ENCODE measurements at places on chromosomes 7 and 10.
A peak's percentile ranks its signal among the peaks of the same experiment; 100 is the strongest.

DNA sequence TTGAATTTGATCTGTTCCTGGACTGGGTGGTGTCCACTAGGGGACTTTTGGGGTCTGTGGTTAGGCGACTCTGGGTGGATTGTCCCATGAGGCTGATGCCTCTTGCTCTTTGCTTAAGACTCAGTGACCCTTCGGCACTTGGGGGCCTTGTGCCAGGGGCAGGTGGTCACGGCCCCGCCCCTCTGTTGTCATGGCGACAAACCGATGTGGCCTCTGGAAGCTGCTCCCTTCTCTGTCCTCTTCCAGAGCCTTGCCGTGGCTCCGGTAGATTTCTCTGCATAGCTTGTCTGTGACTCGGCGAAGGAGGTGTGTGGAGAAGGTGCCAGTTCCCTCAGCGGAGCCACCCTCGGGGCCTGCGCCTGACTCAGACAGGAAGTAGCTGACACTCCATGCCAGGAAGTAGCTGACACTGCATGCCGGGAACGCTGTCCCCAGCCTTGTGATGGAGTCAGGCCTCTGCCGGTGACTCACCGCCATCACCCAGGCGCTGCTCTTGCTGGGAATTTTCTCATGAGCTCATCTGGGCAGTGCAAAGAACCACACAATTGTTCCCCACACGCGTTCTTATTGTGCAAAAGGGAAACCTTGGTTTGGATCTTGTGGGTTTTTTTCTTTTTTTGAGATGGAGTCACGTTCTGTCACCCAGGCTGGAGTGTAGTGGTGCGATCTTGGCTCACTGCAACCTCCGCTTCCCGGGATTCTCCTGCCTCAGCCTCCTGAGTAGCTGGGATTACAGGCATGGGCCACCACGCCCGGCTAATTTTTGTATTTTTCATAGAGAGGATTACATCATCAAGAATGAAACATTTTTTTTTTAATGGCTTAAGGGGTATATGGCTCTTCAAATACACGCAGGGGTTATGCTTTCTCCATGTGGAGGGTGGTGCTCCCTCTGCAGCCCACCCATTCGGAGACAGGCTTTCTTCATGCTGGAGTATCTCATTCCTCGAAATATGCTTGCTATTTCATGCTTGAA, 72.6 kb downstream of the PFKFB3 start:
- peak; percentile 88 for DNase-seq

- no peak for DNase-seq
These were observed 23.6 kb downstream of the NEUROD6 start for GRCh38 chr7:31316876-31317275.

DNA sequence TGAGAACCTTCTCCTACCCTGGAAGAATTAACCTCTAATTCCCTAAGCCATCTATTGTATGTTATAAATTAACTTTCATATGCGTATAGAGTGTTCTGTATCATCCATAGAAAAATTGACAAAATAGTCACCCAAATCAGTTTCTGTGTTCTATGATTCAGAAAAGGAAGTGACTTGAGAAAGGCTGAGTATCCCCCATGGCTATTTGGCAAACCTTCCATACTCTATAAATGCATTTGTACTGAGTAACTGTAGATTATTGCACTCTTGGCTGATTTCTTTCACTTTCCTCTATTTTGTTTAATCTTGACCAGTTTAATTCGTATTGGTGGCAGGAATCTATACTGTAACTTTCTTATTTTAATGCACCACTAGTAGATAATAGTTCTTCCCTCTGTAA, 182.2 kb downstream of the HTR7 start:
- DNase-seq = no peak

GRCh38 chr10:78921895-78922294, 146.9 kb upstream of the ZMIZ1 start:
- no peak for DNase-seq

GRCh38 chr7:88429382-88429781, 122.7 kb upstream of the STEAP4 start:
- DNase-seq = no peak

DNA sequence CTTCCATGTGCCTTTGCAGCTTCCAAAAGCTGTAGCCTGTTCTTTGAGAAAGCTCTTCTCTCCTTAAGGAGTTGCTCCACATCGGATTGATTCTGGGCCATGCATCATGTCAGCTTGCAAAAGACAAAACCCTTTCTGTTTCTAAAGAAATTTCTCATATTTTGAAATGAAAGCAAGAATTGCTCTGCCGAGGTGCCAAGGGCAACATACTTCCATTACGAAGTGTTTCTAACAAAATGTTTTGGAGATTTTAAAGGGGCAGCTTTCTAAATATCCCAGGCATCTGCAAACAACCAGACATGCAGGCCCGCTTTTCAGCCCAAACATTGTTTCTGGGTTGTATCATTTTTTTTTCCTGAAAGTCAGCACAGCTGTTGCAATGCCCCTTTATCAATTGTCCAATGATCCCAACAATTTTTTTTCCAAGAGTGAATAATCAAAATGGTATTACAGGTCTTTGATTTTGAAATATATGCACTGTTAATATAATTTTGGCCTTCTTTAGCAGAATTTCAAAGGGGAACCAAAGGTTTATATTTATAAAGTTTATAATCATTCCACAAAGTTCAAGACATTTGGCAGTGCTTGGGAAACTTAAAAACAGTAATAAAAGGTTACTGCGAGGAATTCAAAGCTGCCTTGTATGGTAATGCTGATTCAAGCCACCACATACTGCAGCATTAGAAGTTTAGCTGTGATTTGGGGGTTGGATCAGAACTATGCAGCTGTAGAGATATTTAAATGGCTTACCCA, 61.0 kb downstream of the TES start:
- DNase-seq = no peak

GRCh38 chr10:133009218-133009950, 67.0 kb upstream of the CFAP46 start:
- no peak for DNase-seq

GRCh38 chr7:151790830-151791620, 85.9 kb downstream of the PRKAG2 start:
- no peak for DNase-seq

- DNase-seq = no peak
These were observed 624.7 kb downstream of the KCNMA1 start for GRCh38 chr10:77012812-77013500.

- no peak for DNase-seq
These were observed 10.0 kb upstream of the CDK14 start for GRCh38 chr7:90586091-90586490.

DNA sequence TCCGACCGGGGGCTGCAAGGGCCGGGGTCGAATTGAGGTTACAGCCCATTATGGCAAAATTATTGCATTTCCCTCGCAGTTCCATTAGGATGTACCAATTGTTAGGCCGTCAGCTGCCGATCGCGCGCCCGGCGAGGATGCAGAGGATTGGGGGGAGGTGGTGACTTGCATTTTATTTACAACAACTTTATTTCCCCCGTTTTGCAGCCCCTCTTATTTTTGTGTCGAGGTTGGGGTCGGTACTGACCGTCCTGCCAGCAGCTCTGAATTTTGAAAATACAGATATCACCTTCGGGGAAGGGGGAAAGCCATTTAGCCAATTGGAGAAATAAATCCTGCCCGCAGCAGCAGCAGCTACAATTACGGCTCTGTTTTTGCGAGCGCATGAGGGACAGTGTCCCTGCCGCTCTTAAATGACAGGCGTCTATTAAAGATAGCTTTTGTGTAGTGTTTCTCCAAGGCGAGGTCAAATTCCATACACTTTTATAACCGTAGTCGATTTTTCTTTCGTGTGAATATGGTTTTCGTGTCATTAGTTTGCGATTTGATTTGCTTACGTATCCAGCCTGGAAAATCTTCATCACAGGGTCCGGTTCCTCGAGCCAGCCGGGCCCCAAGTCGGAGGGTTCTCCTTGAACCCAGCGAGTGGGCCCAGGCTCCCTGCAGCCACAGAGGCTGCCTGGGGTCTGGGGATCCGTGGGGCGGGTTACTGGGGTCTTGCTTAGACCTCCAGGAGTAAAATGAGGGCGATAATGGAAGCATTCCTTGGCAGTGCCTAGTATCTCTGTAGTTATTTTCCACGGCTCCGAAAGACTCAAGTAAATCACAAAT, 684 bp upstream of the HOXA5 start:
- no peak for DNase-seq

- no peak for DNase-seq
These were observed 41.8 kb downstream of the CAMK2B start for GRCh38 chr7:44283381-44284211.

GRCh38 chr10:18918532-18918931, 130.1 kb upstream of the MALRD1 start:
- no peak for DNase-seq

- no peak for DNase-seq
These were observed 155.7 kb upstream of the FGFR2 start for GRCh38 chr10:121753726-121754476.

DNA sequence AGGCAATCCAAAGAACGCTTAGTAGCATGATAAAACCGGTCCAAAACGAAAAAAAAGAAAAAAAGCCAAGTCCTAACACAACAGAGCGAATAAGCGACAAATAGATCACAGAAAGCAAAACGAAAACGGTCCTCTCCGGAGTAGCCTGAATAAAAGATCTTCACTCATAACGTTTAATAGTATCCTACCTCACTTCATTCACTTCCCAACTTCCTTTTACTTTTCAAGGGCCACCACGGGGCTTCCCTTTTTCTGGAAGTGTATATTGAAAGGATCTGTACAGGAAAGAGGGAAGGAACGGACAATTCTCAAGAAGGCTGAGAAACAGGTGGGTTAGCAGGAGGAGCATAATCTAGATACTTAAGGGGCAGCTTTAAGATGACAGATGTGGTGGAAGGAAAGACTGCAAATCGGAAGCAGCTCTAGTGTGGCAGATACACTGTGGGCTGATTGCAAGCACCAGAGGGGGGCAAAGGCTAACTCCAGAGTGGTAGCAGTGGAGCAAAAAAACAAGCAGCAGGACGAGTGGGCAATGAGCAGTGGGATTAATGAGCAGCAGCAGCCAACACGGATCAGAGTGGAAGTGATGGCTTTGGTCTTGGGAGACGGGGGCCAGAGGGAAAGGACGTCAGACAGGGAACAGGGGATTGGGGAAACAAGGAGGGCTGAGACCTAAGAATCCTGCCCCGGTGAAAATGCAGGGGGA, 866 bp downstream of the CNOT4 start:
- peak; percentile 45 for DNase-seq

- no peak for DNase-seq
These were observed 94.3 kb downstream of the SIRT1 start for GRCh38 chr10:67978749-67979148.
